ENCODE measurements at places on chromosomes 11 and 22.
A peak's percentile ranks its signal among the peaks of the same experiment; 100 is the strongest.

- no peak for DNase-seq
Observed at GRCh38 chr11:65788821-65789220, 2.0 kb downstream of the OVOL1 start.

GRCh38 chr11:11089805-11090204 is 232.0 kb upstream of the ZBED5 start:
- no peak for DNase-seq

DNA sequence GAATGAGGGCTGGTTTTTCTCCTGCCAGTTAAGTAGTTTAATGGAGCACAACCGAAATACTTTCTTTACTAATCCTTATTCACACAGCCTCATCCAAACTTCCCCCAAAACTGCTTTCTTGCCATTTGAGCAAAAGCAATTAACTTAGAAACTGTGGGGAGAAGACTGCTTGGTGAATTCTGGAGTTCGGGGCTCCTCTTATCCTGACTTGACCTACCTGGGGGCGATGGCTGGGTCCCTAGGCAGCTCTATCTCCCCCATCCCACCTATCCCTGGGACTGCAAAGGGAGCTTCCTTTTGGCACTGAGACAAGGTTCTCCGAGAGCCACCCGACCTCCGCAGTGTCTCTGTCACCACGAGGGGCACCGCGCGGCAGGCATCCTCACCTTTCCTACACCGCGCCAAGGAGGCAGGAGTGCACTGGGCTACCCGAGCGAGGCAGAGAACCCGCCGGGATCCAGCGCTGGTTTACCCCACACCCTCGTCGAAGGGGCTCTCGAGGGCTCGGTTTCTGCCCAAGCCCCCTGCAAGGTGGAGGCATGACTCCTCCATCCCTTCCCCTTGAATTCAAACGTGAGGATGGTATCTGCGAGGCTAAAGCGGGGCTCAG is 759 bp downstream of the DESI1 start:
- DNase-seq, result no peak

DNA sequence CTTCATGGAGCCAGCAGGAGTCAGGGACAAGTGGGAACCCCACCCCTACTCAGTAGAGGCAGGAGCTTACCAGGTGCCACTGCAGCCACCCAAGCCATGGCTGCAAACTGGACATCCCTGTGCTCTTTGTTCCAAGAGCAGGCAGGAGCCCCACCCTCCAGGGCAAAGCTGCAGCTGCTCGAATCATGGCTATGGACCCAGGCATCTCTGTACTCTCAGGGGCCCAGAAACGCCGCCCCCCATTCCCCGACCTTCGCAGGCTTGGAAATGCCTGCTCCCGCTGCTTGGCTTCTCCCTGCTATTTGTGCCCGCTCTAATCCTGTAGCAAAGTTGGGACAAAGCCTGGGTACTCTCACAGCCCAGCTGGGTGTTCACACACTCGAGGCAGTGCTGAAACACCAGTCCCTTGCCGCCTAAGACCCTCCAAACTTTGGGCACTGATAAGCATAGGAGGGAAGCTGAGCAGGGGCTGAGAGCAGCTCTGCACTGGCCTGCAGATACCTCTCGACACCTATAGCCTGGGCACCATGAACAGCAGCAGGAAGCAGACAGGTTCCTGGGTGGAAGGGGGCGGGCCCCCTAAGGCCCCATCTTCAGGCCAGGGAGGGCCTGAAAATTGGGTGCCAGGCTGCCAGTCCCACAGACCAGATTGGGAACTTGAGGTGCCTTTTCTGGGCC is 402.4 kb downstream of the LRRC4C start:
- no peak for DNase-seq

GRCh38 chr11:45470151-45470793 is 184.1 kb upstream of the SYT13 start:
- DNase-seq, result peak; percentile 66

DNA sequence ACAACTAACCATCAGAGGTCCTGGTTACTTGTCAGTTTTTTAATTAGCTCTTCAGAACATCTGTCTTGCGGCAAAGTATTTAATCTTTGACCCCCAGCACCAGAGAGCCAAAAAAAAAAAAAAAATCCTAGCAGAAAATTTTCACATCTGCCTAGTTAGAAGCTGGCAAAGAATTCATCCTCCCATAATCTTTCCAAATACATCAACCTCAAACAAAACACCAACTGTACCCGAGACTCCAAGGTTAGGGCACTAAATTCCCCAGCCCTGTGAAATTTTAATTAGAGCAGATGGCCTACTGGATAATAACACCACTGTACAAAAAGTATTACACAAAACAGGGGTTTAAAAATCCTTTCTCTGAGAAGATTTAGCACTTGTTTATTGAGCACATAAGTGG is 55.7 kb downstream of the RAB38 start:
- DNase-seq, result no peak

DNA sequence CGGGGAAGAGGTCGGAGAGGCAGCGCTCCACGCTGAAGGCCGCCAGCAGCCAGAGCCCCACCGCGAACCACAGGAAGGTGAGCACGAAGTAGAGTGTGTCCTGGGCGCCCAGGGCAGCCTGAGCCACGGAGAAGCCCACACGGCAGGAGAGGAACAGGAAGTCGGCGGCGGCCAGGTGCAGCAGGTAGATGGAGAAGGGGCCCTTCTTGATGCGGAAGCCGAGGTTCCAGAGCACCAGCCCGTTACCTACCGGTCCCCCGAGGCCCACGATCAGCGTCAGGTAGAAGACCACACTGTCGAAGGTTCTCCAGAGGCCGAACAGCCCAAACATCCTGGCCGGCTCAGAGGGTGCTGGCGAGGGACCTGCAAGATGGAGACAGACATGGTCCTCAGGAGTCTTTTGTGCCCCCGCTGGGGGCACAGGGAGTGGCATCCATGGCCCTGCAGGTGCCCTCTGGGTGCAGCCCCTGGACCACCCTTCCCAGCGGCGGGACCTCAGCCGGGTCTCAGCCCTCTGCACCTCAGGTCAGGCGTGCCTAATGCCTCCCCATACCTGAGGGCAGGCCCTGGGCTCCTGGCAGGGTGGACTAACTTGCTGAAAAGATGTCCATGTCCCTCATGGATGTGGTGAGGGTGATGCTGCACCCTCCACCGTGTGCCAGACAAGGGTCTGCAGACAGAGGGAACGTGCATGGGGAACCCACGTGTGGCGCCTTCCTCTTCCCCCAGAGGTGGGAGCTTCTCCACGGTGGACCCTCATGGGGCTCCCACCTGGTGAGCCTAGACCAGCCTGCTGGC is at the start of gene MRGPRG:
Gene MRGPRG (minus strand): TSS at position 331 of the 798 bp plus-strand sequence. CDS start 0 bp downstream, at position 331.
- no peak for DNase-seq

DNA sequence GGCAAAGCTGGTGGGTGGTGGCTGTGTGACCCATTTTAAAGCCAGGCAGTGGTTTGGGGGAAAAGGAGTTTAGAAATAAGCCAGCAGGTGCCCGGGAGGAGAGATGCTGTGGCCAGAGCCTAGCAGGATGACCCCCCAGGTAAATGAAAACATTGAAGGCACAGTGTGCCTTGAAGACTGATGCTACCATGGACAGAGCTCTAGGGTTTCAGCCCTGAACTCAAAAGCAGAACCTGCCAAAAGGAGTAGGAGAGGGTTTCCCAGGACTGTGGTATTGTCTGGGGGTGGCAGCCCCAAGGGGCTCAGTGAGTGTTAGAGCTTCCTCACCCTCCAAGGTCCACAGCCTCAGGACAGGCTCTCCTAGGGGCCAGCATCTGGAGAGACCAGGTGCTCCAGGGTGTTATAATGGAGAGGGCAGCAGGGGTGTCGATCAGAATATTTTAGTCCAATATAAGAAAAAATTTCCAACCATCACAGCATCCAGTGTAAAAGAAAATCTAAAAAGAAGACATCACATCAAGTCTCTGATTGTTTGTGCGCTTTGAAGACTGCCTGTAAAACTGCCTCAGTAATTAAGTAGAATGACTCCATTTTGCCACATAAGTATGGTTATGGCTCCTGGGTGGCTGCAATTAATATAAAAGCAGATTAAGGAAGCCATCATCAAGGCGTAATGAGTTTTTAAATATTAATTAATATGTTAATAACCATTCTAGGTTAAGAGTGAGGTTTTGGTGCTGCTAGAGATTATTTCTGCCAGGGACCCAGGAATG is 88.6 kb upstream of the LMO1 start:
- no peak for DNase-seq

All from NCI-H226 (cell line).